ENCODE measurements at places on chromosomes 1 and 21.
A peak's percentile ranks its signal among the peaks of the same experiment; 100 is the strongest.

- DNase-seq = no peak
These were observed 114.4 kb upstream of the RAB3GAP2 start for GRCh38 chr1:220386494-220387195.

GRCh38 chr1:119115311-119115710 lies 25.1 kb downstream of the WARS2 start:
- DNase-seq = no peak

DNA sequence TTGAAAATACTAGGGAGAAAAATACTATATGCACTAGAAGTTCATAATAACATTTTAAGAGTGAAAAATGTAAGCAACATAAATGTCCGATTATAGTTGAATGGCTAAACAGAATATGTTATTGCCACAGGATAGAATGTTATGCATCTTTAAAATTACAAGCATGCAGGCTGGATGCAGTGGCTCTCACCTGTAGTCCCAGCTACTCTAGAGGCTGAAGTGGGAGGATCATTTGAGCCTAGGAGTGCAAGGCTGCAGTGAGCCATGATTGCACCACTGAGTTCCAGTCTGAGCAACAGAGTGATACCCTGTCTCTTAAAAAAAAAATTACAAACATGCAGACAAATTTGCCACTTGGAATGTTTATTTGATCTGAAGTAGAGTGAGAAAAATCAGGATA lies 3.0 kb upstream of the BATF3 start:
- DNase-seq = no peak

DNA sequence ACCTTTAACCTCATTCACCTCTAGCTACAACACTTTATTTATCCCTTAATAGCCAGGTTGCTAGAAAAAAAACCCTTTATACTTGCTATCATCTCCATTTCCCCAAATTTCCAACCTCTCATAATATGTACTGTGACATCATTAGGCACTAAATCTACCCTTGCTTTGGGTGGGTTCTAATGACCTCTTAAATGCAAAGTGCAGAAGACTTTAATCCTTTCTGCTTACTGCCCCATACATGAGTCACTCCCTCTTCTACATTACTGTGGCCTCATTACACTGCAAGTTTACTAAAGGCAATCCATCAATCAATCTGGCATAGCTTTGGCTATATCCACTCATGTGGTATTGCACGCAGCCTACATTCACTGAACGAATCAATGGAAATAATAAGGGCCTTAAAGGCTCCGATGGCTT lies 353.3 kb downstream of the SMYD3 start:
- no peak for DNase-seq

DNA sequence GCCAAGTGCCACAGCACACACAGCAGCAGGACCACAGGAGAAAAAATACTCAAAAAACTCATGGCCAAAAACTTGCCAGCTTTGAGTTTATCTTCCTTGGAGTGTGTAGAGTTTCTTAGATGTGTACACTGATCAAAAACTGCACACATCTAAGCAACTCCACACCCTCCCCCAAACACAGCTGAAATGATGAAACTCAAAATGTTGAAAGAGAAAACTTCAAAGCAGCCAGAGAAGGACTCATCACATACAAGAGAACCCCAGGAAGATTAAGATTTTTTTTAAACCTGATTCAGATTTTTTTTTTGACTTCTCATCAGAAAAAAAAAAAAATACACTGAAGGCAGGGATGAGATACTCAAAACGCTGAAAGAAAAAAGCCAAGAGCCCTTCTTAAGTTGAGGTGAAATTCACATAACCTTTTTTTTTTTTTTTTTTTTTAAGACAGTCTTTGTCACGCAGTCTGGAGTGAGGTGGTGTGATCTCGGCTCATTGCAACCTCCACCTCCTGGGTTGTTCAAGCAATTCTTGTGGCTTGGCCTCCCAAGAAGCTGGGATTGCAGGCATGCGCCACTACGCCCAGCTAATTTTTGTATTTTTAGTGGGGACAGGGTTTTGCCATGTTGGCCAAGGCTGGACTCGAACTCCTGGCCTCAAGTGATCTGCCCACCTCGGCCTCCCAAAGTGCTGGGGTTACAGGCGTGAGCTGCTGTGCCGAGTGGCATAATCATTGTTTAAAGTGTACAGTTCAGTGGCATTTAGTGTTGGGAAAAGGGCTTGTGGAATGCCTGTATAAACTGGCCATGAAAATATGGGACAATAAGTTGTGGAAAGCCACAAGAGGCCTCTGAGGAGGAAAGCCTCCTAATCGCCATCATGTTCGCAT lies 20.9 kb upstream of the PDXK start:
- no peak for DNase-seq

GRCh38 chr1:39955547-39956539 lies 898 bp downstream of the MFSD2A start:
- DNase-seq = peak; percentile 3

DNA sequence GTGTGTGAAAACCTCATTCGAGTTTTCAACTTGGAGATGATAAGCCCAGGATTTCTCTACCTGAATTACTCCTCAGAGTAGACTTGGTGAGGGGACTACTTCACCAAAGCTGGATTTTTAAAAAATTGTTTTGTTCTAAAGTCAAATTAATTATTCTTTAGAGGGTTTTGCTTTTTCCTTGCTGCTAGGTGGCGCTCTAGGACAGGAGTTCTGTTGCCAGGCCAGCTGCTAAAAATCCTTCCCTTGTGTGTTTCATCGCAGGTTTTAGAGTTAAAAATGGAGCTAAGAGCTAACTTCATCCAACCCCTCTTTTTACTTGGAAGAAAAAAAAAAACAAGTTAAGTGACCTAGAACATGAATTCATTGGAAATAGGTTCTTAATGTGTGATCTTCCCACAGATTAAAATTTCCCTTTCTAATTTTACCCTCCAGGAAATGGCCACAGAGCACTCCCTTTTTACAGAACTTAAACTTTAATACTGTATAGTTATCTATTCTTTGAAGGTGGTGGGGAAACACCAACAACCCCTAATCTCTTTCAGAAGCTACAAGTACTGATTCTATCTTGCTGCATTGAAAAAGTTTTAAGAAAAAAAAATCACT lies 36.7 kb upstream of the FAM163A start:
- DNase-seq = peak; percentile 57

GRCh38 chr21:34953950-34954349 lies 95.2 kb downstream of the RUNX1 start:
- no peak for DNase-seq

DNA sequence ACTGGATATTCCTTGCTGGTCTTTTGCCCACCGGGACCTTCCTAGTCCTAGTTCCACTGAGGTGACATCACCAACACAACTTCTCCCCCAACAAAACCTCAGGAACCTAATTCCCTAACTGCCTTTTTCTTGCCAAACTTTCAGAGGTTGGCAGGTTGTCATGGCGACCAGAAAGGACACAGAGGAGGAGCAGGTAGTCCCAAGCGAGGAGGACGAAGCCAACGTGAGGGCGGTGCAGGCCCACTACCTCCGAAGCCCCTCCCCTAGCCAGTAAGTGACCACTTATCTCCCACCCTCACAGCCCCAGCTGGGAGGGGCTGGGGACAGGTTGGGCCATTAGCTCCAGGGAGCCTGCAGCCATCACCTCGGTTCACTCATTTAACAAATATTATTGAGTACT lies 815 bp downstream of the STYXL2 start:
- no peak for DNase-seq

DNA sequence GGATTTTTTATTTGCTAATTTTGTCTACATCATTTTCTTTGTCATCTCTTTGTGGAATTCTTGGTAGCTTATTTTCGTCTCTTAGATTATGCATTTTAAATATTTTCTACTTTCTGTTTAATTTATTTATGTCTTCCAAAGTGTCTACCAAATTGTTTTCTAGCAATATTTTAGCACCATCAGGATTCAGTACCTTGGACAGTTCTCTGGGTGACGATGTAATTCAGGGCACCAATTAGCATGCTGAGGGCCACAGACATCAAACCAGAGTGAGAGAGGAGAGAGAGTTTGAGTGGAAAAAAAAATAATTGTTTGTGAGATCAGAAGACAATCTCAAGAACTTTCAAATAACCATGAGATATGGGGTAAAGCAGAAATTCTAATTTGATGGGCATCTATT lies 169.8 kb upstream of the CXADR start:
- DNase-seq = no peak

DNA sequence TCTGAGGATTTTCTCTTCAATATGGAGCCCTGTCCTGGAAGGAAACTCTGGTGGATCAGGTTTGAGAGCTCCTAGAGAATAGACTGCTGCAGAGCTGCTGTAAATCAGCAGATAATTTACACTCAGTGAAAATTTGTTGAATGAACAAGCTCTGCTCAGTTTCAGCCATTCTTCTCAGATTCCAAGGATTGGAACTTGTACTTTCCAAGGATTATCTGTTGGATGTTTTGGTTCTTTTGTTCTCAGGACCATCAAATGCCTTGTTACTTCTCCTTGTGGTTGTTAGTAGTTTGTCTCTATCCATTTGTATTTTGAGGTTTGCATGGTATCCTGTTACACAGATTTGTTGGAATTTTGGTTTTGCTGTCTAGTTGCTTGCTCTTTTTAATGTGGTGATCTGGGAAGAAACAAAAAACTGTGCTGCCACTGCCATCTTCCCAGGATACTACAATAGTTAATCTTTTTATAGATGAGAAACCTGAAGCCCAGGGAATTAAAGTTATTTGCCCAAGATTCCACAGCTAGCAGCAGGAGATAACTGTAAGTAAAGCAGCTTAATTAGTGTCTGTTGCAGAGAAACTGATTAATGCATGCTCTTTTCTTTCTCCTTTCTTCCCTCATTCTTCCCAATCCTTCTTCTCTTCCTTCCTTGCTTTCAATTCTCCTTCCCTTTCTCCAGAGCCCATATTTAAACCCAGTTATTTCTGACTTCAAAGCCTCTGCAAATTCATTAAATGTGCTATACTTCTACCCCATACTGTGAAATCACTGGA lies 21.7 kb upstream of the KIFAP3 start:
- DNase-seq = no peak

GRCh38 chr21:15669247-15669646 lies 60.5 kb upstream of the USP25 start:
- no peak for DNase-seq

GRCh38 chr1:38173848-38174247 lies 127.3 kb upstream of the POU3F1 start:
- DNase-seq = no peak

DNA sequence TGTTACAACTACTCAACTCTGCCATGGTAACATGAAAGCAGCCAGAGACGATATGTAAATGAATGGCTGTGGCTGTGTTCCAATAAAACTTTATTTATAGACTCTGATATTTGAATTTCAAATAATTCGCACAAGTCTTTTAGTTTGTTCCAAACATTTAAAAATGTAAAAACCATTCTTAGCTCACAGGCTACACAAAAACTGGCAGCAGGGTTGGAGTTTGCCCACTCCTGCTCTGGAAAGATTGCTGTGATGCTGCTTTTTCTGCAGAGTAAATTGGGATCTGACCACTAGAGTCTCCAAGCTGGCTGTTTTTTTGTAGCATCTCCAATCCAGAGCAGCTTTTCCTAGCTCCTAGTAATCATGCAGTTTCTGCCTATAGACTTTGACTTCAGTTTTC lies 157.5 kb downstream of the CHRM3 start:
- DNase-seq = no peak

GRCh38 chr1:201779351-201779880 lies 49.5 kb upstream of the IPO9 start:
- DNase-seq = no peak

DNA sequence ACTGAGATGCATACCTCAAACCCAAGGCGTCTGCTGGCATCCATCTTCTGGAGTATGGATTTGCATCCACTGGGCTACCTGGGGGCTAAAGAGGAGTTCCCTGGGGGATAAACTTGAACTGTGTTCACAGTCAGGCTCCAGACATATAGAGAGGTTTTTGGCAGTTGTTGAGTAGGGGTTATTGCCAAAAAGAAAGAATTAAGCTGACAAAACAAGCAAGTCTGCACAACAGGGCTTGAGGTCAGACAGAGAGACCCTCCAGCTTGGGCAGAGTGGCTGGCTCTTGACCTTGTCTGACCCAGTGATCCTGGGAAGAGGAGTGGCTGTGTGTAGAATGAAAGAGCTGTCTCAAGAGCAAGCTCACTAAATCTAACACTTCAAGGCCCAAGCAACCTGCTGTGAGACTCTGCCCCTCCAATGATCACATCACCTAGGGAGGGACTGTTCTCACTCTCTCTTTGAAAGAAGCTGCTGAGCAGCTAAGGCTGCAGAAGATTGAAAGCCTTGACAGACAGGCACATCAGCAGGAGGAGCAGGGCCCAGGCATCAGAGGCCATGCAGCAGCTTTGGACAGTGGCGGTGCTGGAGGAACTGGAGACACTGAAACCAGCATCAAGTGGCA lies 61.5 kb downstream of the SYT2 start:
- DNase-seq = no peak

DNA sequence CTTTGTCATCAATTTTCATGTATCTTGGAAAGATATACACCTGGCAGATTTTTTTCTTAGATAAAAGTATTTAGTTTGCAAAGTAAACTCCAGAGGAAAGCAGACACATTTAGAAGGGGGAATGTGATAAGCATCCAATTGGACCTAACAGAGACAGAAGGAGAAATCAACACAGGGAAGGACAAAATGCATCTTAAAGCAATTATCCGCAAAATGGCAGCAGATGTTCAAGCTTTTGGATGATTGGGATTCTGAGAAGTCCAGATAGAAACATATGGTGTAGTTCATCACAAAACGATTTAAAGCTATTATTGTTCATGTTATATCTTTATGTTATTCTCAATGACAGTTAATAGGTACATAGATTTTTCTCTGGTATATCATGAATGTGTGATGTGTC lies 1153.1 kb upstream of the B3GALT2 start:
- DNase-seq = no peak

DNA sequence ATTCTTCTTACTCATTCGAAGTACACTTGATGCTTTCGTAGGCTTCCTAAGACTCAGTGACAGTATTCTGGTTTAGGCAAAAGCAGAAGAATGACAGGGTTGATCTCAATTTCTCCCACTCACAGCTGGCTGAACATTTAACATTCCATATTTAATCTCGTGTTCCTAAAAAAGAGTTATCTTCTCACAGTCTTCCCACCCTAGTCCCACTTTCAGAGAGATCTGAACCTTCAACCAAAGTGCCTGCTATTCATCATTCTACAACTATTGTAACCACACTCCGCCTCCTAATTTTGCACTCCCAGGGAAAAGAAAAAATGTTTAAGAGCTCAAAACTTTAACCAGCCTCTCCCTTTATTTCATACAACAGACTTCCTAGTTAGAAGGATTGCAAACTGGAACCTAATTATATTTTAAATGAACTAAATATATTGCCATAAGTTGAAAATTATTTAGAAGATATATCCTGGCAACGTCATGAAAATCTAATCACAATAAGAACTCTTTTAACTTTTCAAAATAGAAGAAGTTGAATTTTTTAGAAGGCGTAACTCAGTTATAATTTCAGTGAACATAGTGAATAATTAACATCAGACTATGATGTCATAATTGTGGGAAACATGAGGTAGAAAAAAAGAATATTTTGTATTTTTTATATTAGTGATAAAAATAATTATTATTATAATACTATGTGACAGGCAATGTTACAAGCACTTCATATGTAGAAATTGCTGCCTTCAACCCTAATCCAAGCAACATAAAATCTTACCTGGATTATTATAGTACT lies 540.9 kb upstream of the ADGRL2 start:
- DNase-seq = no peak

- no peak for DNase-seq
These were observed 701.2 kb upstream of the PTBP2 start for GRCh38 chr1:96020378-96020777.
